Fibroblast of mammary gland (primary cell): ENCODE measurements at places on chromosomes 4 and X.
A peak's percentile ranks its signal among the peaks of the same experiment; 100 is the strongest.

GRCh38 chrX:68492583-68492982 is 6.3 kb upstream of the YIPF6 start:
- no peak for DNase-seq

DNA sequence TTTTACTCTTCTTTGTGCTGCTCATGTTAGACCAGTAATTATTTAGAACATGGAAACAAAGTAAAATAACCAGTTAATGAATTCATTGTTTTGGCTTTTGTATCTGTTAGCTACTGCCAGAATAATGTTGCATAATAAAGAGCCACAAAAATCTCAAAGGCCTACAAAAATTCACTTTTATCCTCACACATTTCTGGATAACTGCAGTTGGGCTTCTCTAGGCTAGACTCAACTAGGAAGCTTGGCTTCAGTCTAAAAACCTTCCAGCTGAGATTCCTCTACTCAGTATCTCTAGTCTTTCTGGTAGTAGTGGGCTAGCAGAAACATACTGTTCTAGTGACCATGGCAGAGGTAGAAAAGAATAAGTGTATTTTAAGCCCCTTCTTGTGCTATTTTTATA is 73.0 kb downstream of the FAT4 start:
- DNase-seq = peak; percentile 35

DNA sequence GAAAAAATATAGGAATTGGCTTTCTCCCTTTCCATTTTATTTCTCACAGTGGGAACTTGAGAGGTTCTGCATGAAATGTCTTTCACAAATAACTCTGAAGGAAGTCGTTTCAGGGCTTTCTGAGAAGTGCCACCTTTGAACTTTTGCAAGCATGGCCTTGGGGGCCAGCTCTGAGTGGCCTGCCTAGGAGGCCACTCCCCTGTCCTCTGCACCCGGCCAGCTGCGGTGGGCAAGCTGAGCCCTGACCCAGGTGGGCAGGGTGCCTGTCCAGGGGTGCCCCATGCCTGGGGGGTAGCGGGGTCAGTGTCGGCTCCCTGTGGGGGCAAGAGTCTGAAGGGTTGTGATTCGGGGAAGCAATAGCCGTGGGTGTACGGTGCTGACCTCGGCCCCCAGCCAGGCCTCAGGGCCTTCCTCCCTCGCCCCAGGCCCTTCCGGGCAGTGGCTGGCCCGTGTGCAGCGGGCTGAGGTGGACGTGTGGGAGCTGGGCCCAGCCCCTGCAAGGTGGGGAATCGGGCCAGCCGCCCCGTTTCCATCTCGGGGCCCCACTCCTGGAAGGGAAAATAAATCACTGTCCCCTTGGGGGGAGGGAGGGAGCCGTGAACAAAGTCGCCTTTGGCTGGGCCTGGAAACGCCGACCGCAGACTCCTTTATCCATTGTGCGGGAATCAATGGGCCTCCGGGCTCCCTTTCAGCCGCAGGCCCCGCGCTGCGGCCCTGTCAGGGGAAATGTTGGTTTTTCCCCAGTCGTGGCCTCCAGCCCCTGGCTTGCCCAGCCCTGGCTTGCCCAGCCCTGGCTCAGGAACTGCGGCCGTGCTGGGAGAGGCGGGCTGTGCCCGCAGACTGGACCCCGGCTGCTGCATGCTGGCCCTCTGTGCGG is 3.1 kb downstream of the FGFRL1 start:
- no peak for DNase-seq

GRCh38 chr4:185207466-185207865 is 1.9 kb upstream of the SNX25 start:
- no peak for DNase-seq

GRCh38 chr4:28427306-28428085 is 1566.9 kb downstream of the STIM2 start:
- no peak for DNase-seq

DNA sequence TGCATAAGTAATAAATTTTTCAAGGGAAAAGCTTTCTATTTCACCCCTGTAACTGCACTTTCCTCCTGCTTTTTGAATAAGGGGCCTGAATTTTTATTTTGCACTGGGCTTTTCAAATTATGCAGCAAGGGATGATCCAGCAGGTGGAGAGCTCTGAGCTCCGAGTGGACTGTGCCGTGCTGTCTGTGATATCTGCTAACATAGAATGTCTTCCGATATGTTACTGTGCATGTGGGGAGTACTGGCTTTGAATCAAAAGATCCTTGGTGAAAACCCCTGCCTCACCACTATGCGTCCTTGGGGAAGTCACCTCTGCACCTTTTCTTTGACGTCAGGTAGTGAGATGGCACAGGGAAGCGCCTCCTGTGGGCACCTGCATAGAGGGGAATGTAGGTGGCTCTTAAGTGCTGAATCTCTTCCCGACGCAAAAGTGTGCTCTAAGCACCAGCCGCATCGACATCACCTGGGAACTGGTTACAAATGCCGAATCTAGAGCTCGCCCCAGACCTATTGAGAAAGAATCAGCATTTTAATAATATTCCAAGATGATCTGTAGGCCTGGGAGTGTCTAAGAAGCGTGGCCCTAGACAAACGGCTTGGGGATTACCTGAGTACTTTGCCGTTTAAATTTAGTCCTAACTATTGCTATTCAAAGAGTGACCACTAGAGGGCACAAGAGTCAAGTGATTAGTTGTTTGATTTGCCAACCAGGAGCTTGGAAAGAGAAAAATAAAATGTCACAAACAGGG is 19.2 kb upstream of the WFS1 start:
- DNase-seq = peak; percentile 67

GRCh38 chrX:63503541-63503940 is 152.4 kb upstream of the SPIN4 start:
- peak; percentile 20 for DNase-seq

DNA sequence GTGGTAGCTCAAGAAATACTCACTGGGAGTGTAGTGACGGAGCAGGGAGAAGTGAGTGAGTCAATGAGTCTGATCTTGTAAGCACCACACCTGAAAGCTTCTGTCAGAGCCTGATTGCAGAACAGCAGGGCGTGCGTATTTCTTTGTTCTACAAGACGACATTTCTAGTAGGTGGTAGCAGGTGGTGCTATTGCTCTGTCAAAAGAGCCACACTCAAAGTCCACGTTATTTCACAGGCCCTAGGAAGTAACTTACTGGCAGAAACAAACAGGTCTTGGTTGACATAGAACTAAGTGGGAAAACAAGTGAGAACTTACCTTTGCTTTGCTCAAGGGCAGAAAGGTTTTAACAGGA is 46.4 kb upstream of the SPRY1 start:
- peak; percentile 18 for DNase-seq

- DNase-seq = no peak
Measured at GRCh38 chr4:39941682-39942217, 36.0 kb downstream of the PDS5A start.

DNA sequence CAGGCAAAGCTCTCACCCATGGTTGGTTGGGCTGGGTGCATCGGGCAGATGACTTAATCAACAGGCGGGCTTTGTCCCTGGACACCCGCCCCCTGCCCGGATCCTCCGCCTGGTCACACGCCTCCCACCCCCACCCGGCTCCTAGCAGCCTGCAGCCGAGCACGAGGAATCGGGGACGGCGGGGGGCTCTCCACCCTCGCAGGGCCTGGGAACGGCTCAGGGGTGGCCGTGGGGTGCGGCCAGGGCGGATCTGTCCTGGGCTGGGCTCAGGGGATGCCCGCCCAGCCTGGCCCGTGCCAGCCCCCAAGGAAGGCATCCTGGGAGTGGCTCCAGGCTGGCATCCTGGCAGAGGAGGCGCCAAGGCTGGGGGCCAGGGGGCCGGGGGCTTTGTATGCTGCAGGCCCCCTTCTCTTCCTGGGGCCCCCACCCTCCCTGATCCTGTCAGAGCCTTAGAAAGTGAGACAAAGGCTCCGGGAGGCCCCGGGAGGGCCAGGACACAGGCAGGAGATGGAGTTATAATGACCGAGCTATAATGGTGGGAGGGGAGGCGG is 32.5 kb upstream of the FGFR3 start:
- DNase-seq = no peak

GRCh38 chr4:75016472-75016871 is 83.6 kb downstream of the PARM1 start:
- no peak for DNase-seq

GRCh38 chr4:6960628-6961412 is 51.2 kb downstream of the TBC1D14 start:
- DNase-seq = no peak

DNA sequence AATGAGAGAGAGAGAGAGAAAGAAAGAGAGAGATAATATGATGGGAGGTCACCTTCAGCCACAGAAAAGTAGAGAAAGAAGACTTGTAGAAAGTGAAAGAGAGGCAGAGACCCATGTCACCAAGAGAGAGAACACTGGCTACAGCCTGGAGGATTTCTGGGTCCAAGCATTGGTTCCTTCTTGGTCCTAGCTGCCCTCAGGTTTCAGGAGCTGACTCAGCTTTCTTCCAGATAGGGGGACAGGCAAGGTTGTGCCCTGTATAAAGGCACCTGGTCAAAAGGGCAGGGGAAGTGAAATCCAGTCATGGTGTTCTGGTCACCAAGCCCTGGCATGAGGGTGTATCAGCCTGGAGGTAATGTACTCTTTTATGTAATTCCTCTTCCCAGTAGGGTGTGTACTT is 47.5 kb upstream of the XK start:
- no peak for DNase-seq

DNA sequence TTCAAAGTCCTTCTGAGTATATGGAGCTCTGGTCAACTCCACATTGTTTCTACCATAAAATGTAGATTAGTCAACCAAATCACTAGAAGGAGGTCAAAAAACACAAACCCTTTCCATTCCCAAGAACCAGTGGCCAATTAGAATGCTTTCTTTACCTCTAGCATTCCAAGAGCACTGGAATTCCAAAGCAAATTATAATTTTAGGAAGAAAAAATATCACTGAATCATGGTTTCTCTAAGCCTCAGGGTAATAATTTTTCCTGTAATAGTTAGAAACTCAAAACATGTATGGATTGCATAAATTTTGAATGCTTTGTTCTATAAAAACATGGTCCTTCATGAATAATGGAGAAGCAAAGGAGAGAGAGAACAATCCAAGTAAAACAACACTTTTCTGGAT is 39.5 kb downstream of the LEF1 start:
- no peak for DNase-seq

GRCh38 chr4:12041828-12042227 is 613.1 kb upstream of the HS3ST1 start:
- DNase-seq = no peak

GRCh38 chrX:121150217-121150616 is 102.8 kb downstream of the GLUD2 start:
- DNase-seq = no peak

GRCh38 chr4:136342666-136343065 is 1189.6 kb downstream of the PCDH18 start:
- no peak for DNase-seq

DNA sequence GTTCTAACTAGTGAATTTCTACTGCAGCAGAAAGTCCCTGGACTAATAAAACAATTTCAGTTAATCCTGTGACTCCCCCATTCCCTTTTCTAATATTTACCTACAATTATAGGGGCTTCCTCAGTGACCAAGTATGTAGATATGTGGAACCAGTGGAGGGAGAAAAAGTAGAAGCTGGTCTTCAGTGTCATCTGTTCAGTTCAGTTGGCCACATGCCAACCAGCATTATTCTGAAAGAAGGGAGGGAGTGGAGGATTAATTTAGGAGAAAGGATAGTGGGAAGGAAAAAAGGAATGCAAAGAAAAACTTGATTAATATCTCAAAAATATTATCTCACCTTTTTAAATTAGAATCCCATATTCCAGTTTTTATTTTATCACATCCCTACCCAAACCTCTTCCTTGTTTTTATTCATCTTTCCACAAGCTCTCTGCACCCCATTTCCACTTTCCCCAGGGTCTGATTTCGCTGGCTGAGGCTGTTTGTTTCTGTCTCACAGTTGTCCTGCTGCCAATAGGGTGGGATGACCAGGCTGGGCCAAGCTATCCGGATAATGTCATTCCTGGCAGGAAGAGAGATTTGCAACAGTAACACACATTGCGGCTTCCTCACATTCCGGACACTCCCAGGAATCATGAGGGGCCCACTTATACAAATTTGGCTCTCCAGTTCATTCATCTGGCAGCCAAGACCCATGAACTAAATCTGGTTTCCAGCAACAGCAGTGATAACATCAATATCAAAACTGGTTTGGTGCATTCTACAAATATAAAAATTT is 24.6 kb upstream of the ANTXR2 start:
- DNase-seq = peak; percentile 96

GRCh38 chrX:104621781-104622180 is 55.8 kb downstream of the IL1RAPL2 start:
- no peak for DNase-seq

GRCh38 chrX:118218079-118218478 is 101.5 kb upstream of the KLHL13 start:
- DNase-seq = no peak

- peak; percentile 74 for DNase-seq
Measured at GRCh38 chrX:16671005-16671404, 21.0 kb downstream of the S100G start.

DNA sequence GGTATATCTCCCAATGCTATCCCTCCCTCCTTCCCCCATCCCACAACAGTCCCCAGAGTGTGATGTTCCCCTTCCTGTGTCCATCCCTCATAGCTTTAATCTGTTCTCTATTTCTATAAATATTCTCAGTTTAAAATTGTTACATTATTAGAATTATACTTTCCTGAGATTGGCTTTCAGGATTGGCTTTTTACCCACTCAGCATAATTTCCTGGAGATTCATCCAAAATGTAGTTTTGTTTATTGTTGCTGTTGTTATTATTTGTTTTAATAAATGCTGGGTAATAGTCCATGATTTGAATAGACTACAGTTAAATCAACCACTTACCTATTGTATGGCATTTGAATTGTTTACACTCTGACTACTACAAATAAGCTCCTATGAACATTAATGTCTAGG is 936.4 kb downstream of the FAT4 start:
- no peak for DNase-seq

DNA sequence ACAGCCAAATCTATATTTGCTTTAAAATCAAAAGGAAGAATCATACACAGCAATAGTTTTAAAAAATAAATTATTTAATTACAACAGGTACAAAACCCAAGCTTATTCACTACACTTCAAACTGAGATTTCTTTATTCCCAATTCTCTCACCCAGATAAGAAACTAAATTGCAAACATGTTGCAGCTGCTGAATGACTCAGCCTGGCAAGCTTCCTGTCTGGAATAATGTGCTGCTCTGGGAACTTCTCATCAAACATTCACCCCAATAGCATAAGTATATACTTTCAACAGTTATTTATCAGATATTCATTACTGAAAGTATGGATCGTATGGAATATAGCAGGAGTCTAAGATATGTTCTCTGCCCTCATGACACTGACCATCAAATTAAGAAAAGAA is 43.0 kb upstream of the GABRA2 start:
- peak; percentile 62 for DNase-seq
